ENCODE measurements at places on chromosomes 5 and 9.
A peak's percentile ranks its signal among the peaks of the same experiment; 100 is the strongest.

DNA sequence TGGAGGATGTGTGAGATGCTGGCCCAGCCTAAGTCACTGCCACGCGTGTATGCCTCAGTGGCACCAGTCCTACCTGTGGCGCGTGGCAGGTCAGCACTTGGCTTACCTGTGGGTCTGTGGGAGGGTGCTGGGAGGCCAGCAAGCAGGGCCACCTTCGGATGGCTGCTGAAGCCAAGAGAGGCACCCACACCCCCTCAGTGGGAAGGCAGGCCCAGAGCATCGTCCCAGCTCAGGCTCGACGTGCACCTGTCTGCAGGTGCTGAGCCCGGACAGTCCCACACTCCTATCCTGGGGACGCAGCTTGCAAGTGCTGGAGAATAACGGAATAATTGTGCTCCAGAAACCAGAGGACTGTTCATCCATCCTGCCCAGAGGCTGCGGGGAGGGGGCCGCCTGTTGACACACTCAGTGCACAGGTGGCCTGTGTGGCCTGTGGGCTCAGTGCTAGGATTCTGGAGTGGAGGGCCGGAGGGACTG, 24.0 kb downstream of the NKD2 start:
- no peak for DNase-seq

GRCh38 chr9:131734165-131734610, 5.7 kb downstream of the RAPGEF1 start:
- DNase-seq: peak; percentile 49

DNA sequence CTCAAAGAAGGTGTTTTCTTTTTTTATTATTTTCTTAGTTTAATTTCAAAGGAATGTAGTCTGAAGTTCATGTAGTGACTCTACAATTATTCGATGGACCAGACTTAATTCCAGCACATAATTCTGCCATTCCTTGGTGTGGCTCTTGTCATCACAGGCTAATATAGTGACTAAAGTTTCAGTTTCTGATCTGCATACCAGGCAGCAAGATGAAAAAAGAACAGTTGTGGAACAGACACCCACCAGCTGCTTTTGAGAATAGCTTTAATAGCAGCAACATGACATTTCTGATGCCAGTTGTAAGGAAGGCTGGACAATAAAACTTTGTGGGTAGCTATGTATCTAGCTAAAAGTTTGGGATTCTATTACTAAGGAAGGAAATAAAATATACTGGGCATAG, 676.3 kb upstream of the GRAMD2B start:
- no peak for DNase-seq

DNA sequence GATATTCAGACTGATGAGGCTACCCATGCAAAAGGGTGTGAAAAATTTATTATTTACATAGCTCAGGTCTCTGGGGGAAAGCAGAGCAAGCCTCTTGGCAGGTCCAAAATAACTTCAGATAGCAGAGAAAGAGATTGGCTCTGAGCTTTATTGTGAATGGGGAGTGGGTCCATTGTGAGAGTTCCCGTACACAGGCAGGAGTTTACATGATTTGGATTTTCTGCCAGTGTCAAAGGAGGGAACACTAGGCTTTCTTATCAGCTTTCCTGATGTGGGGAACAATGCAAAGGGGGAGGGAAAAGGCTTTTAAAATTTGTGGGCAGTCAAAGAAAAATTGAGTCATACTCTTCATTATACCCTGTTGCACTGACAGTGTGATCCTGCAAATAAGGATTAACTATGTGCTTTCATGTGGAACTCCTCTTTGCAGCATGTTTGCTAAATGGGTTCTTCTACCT, 615.0 kb upstream of the RIOK2 start:
- no peak for DNase-seq

DNA sequence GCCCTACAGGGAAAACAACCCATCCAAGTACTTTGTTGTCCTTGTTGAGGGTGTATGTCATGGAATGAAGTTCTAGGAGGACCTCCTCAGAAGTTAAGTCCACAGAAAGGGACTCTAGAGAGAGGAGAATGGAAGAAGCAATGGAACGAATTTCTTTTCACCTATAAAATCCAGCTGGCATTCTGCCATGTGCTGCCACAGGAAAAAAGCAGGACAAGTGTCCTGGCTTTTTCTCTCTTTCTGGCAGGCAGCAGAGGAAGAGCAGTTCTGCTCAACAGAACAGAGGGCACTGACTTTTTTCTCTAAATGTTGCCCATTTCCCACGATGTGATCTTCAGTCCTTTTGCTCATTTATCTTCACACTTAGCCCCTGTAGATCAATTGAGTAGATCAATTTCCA, 240.8 kb downstream of the MCTP1 start:
- no peak for DNase-seq

GRCh38 chr5:171773106-171773505, 12.5 kb upstream of the SMIM23 start:
- no peak for DNase-seq

- DNase-seq: no peak
Measured at GRCh38 chr9:134365791-134366222, 39.6 kb downstream of the RXRA start.

DNA sequence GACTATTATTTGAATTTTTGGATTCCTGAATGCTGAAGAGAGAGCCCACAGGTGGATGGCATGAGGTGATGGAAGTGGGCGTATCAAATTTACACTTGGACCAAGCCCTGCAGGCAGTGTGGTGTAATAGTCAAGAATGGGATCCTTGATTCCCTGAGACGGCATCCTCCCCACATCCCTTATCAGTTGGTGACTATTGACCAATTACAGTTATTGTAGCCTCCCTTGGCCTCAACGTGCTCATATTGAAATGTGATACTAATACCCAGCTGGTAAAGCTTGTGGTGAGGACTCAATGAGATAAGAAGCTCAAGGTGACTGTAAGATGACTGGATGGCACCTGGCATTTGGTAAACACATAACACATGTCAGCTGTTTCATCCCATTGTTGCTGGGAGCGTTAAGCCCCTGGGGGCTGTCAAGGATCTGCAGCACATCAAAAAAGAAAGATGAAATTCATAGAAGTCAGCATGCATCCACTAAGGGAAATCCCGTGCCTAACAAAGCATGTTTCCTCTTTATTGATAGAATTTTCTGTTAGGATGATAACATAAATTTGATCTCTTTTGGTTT, 65.6 kb upstream of the IRX2 start:
- DNase-seq: no peak

DNA sequence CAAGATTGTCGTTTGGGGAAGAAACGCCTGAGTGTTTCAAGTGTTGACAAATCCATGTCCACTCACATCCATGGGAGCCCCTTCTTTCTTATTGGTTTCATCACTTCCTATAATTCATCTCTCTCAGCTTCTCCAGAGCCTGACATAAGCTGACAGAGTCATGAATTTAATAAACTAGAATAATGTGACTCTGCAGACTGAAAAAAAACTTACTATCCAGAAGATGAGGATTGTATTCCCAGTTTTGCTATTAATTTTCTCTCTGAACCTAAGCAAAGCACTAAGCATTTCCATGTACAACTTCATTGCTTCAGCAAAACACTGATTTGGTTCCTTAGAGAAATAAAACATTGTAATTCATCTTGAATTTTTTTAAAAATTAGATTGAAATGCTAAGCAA, 691.8 kb downstream of the MTRR start:
- DNase-seq: no peak

DNA sequence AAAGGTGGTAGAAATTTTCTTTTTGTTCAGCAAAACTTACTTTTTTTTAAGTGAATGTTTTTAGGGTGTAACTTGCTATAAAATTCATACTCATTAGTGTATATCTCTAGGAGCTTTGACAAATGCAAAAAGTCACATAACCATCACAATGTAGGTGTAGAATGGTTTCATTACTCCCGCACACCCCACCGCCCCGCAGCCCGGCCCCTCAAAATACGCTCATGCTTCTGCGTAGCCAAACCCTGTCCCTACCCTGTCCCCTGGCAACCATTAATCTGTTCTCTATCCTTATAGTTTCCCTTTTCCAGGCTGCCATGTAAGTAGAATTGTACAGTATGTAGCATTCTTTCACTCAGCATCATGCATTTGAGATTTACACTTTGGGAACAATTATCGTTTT, 9.2 kb upstream of the PRLR start:
- DNase-seq: no peak

DNA sequence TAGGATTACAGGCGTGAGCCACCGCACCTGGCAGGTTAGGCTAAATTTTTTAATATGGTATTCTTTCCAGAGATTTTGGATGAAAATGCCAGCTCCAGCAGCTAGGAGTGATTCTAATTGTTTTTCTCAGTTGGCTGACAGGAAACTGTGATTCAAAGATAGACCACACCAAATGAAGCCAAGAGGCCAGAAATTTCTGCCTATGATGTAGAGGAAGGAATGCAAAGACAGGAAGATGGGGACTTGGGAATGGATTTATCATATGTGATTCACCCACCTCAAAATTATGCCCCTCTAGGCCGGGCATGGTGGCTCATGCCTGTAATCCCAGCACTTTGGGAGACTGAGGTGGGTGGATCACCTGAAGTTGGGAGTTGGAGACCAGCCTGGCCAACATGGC, 53.3 kb downstream of the UGCG start:
- no peak for DNase-seq

- DNase-seq: no peak
Measured at GRCh38 chr5:3356016-3356415, 239.6 kb upstream of the IRX1 start.

- no peak for DNase-seq
Measured at GRCh38 chr5:83197326-83197967, 120.1 kb downstream of the XRCC4 start.

DNA sequence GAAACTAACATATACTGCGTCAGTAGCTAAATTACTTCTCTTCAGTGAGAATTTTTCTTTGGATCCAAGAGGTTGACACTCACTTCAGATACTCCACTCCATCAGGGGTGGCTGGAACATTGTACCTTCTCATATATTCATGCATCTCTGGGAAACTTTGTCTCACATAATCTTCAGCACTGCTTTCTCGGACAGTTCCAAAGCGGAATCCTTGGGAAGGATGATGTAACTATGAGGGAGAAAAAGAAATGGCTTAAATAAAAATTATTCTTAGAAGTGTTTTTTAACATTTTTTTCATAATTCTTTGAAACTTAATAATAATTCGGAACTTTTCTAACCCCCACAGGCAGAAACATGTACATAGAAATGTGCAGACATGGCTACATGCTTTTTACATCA, 33.4 kb upstream of the PPP3R2 start:
- DNase-seq: no peak

- peak; percentile 47 for DNase-seq
Measured at GRCh38 chr9:133777871-133778270, 39.7 kb upstream of the SARDH start.

GRCh38 chr9:137580209-137580953, 1.7 kb upstream of the DPH7 start:
- DNase-seq: no peak

GRCh38 chr9:89755821-89756220, 151.0 kb downstream of the GADD45G start:
- no peak for DNase-seq

DNA sequence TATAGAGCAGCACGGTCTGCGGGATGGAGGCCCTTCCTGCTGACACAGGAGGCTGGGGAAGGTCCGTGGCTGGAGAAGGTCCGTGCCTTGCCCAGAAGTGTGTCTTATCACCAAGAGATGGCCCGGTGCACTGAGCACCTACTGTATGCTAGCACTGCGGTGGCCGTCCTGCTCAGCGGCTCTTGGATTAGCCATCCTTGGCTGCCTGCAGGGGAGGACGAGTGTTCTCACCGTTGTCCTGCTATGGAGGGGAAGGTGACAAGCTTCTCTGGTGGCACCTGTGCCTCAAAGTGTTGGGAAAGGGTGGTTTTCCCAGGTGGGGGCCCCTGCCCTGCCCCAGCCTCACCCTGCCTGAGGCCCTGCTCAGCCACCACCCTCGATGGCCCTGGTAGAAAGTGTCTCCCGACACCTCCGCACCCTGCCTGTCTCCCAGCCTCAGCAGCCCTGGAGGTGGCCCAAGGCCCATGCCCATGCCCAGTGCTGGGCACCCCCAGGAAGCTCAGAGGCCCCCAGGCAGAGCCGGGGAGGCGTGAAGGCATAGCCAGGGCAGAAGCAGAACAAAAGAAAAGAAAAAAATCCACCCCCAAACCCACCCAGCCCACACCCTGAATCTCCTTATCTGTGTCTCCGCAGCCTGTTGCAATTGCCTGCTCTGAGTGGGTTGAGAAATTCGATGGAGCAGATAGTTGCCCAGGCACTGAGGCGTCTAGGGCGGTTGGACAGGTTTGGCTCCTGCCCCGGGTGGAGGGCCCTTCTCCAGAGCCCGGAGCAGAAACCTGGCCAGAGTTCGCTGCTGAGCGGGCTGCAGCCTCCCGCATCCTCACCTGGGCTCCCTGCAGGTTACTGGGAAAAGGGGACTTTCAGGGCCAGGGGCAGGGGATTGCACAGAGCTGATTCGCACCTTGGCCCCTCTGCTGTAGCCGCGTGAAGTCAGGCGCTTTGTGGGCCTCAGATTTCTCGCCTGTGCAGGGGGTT, 30.5 kb downstream of the RXRA start:
- DNase-seq: no peak

- no peak for DNase-seq
Measured at GRCh38 chr5:175021841-175022625, 297.7 kb downstream of the MSX2 start.

GRCh38 chr5:15803280-15803679, 303.3 kb downstream of the FBXL7 start:
- no peak for DNase-seq

DNA sequence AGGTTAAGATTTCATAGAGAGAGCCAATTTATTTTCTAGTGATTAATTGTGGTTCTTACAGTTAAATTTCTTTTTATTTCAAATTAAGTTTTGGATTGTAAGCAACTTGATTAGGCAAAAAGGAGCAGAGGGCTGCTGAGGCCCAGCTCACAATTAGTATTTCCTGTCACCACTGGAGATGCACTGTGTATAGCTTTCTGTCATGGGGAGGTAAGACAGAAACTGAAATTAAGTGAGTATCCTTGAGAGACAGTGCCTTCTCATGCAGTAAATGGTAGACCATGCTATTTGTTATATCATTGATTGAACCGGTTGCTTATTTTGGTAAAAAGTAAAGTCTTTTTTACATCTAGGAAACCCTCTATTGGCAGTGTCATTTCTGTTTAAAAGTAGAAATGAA, 190.7 kb downstream of the CCDC171 start:
- no peak for DNase-seq

DNA sequence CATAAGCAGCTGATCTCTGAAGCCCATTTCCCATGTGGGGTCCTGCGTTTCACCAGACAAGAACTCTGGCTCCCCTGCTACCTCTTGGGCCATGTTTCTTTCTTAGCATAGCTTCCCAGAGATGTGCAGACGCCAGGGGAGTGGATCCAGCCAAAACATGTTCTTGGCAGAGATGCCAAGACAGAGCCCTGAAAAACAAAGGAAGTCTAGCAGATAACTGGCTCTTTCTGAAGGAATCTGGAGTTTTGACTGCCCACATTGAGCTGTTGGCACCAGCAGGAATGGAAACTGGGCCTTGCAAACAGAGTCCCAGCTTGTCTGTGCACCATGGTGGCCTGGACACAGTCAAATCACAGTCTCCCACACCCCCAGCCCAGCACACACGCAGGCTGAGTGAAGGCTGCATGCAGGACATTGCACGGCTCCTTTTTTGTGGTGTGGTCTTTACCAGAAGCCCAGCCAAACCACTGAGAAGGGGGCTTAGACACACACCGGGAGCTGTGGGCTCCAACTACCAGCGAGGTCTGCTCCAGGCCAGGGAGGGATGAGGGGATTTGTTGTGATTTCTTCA, 114.7 kb downstream of the SNX18 start:
- DNase-seq: no peak

Measured in naive thymus-derived CD8-positive, alpha-beta T cell (primary cell).